Stomach (tissue), 19 donors: ENCODE measurements at places on chromosomes 2 and 18.

DNA sequence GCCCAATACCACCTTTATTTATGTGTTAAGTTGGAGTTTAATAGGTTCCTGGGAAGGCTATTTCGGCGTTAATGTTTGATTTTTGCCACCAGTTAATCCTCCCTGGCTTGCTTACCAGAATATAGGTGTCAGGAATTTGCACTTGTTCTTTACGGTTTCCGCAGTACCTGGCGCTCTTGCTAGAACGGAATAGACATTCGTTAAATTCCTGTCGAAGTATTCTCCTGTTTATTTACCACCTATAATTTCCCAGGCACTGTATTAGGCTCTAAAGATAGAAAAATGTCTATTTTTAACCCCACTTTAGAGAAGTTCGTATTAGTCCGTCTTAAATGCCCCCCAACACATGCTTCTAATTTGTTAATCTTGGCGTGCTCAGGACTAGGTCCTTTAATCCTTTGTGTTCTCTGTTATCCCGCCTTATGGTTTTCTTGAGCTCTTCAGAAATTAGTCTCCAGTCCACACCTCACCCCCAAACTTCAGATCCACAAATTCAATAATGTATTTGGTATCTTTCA, 575 bp downstream of the CCDC150 start:
- DNase-seq: no peak

DNA sequence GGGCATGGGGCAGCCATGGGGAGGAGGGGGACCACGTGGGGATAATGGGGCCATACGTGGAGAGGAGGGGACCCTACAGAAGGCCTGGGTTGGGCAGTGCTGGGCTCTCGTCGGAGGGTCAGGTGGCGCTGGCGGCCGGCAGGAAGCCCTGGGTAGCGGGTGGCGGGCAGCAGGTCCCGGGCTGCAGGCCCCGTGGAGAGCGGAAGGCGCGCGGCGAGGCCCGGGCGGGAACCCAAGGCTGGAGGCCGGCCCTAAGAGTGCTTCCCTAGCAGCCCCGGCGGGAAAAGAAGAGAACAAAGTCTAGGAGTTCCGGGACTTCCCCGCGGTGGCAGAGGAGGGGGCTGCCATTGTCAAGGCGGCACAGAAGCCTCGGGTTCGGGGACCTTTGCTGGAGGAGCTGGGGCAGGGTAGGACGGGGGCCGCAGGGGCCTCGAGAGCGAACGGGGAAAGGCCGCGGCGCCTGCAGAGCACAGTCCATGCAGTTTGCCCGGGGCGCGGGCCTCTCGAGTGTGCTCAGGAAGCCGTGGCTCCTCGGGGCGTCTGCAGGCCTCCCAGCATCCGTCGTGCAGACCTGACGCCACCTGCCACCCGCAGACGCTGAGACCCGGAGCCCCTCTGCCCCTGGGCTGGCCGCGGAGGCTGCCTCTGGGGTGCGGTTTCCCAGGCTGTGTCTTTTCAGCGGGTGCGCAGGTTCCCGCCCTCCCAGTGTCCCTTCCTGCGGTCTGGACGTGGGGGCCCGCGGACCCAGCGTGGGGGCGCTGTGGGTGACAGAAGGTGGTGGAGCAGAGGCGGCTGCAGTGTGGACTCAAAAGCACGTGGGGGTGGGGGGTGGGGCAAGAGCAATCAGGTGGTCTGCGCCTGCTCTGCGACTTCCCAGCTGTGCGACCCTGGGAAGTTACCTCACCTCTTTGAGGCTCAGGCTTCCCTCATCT, 19.4 kb upstream of the NCL start:
- peak; percentile 47 for DNase-seq

DNA sequence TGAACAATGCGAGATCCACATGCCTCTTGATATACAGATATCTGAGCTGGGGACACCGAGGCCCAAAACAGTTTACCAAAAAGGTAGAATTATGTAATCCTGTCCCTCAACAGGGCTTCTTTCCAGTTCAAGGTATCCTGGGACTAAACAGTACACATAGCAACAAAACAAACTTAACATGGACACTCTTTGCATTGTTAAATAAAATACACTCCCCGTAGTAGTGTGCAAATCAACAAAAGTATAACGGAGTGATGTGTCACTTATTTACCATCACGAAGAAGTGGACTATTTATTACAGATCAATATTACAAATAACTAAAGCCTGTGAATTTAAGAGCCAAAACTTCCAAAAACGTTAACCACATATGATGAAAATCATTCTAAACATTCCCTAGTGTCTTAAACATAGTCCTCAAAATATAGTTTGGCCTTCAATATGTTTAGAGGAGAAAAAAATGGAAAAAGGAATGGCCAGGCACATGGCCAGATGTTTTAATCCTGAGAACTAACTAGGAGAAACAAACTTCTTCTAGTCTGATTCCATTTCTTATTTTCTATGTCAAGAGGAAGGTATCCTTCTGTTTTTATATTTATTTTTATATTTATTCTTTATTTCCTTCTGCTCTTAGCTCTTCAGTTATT, 377.5 kb downstream of the OSR1 start:
- DNase-seq: no peak

GRCh38 chr2:62208758-62209114, 12.8 kb downstream of the B3GNT2 start:
- peak; percentile 36 for DNase-seq

- DNase-seq: no peak
Observed at GRCh38 chr18:55500316-55501086, 87.5 kb downstream of the TCF4 start.
